Left ventricle myocardium superior (tissue), 1 donor: ENCODE measurements at places on chromosomes 16 and 17.

DNA sequence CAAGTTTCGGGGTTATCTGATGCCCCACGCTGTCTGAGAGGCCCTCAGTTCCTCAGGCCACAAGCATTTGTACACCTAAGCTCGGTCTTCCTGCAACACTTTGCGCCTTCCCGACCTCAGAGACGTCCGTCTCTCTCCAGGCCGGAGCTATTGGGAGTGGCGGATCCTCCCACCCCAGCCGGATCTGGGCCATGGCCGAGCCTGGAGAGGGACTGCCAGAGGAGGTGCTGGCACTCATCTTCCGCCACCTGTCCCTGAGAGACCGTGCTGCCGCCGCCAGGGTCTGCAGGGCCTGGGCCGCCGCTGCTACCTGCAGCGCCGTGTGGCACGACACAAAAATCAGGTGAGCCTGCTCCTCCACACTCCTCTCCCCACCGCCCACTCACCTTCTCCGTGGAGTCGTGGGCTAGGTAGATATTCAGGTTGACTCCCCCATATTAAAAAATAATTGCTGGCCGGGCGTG is 1.9 kb downstream of the FBXL8 start:
- DNase-seq = peak; percentile 80

GRCh38 chr16:4606354-4606753 is 8.3 kb downstream of the UBALD1 start:
- DNase-seq = no peak

- no peak for DNase-seq
Observed at GRCh38 chr16:72658888-72659717, 388.8 kb downstream of the ZFHX3 start.

- no peak for DNase-seq
Observed at GRCh38 chr17:28969706-28970393, 18.5 kb upstream of the PHF12 start.

GRCh38 chr17:81162491-81162890 is 2.8 kb upstream of the PVALEF start:
- peak; percentile 20 for DNase-seq

- DNase-seq = peak; percentile 66
Observed at GRCh38 chr17:17994271-17995069, 21.8 kb downstream of the DRC3 start.

DNA sequence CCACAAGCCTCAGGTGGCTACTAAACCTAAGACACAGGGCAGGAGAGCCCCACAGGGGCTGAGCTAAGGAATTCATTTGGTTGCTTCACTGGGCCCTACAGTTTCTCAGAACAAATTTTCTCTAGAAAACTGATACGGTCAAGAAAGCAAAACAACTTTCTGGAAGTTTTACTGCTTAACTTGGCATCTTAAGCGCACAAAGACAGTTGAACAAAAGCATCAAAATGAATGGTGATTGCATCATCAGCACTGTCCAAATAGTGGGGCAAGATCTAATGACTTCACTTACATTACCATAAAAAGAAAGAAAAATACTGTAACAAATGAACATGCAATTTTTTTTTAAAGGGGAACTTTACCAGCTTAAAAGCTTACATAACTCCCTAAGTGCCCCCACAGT is 47.6 kb downstream of the XPO6 start:
- DNase-seq = no peak

DNA sequence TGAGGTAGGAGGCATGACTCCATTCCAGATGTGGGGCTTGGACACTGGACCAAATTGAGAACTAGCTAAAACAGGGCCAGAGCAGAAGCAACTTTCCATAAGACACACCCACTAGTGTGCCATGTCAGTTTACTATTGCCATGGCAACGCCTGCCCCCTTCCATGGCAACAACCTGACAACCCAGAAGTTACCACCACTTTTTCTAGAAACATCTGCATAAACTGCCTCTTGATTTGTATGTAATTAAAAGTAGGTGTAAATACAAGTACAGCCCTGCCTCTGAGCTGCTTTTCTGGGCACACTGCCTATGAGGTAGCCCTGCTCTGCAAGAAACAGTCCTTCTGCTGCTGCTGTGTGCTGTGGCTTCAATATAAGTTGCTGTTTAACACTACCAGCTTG is 19.5 kb upstream of the SCNN1B start:
- no peak for DNase-seq

DNA sequence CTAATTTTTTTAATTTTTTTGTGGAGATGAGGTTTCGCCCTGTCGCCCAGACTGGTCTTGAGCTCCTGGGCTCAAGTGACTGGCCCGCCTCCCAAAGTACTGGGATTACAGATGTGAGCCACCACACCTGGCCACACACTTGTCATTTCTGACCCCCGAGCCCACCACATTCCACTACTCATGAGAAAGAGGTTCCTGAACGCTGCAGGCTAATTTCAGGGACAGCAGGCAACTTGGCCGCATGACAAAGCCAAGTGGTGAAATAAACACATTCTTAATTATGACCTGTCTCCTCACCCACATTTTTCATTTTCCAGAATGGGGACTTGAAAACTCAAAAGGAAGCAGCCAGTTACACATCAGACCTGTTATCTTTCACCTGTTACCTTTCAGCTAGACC is 114.5 kb downstream of the ABCC6 start:
- no peak for DNase-seq

DNA sequence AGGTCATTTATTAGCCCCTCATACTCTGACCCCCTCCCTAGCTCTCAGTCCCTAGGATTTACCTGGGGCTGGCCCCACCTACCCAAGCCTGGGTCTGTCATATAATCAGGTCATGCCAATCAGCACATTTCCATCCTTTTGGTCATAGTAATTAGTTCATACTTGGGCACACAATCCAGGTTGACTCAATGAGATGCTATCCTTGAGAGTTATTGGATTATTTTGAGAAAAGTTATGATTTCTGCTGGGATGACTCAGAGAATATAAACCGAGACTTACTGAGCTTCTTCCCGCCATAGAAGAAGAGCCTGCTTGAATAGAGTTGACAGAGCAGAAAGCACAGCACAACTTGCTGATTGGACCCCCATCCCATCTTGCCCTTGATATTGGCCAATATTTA is 331.5 kb downstream of the CBLN1 start:
- no peak for DNase-seq

DNA sequence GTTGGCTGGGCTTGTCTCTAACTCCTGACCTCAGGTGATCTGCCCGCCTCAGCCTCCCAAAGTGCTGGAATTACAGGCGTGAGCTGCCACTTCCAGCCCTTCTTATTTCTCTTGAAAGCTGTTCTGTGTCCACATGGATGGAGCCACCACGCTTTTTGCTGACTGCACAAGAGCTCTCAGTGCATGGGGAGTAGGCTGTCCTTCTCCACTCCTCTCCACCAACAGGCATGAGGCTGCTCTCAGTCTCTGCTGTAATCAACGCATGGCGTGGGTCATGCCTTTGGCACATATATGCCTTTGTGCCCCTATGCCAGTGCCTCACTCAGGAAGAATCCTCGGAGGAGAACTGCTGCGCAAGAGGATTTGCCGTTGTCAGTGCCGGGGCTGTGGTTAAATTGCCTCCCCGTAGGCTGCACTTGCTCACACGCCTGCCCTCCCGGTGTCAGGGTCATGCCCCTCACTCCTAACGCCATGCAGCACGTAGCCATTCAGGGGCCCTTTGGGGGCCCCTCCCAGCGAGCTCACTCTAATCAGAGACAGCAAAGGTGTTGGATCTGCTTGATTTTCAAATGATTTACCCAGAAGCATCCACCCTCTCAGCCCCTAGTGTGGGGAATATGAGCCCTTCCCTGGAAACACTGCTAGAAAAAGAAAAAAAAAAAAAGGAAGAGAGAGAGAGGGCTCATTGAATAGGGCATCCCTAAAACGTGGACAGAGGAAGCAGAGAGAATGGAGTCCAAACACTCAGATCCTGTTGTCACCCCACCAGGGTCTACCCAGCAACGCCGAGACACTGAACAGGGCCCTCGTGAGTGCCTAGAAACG is 47.5 kb upstream of the ZCCHC14 start:
- DNase-seq = no peak

GRCh38 chr16:88790312-88791211 is 5.5 kb upstream of the PIEZO1 start:
- DNase-seq = peak; percentile 69

DNA sequence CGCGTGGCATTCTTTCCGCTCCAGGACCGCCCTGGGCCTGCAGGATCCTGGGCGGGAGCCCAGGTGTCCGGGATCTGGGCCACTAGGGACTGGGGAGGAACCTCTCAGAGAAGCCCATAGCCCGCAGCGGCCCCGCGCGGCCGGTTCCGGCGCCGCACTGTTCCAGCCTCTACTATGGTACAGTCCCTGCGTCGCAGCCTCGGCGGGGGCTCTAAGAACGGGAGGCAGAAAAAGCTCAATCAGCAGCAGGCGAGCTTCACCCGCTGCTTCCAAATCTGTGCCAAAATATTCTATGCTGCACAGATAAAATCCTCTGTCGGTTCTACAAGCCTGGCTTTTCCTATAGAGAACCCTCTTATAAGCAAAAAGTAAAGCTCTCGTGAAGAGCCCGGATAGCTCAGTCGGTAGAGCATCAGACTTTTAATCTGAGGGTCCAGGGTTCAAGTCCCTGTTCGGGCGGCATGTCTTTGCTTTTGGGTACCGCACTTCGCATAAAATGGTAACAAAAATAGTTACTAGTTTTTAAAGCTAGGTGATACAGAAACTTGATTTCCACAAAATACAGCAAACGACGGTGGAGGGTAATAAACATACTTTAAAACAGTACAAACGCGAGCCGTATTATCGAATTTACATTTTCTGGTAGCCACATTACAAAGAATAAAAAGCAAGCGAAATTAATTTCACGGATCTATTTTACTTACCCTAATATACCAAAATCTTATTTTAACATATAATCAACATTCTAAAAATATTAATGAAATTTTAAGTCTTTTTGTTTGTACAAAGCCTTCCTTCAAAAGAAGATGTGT is 661 bp upstream of the ALOXE3 start:
- peak; percentile 95 for DNase-seq

- DNase-seq = no peak
Observed at GRCh38 chr17:3963237-3964201, 718 bp downstream of the ATP2A3 start.

- DNase-seq = peak; percentile 41
Observed at GRCh38 chr17:49035470-49036269, 38.5 kb downstream of the IGF2BP1 start.

GRCh38 chr16:81861503-81861902 is 82.4 kb downstream of the PLCG2 start:
- DNase-seq = no peak

GRCh38 chr17:16474012-16474725 is 17.8 kb downstream of the LRRC75A start:
- no peak for DNase-seq
